ENCODE measurements at places on chromosomes 5 and 9.

DNA sequence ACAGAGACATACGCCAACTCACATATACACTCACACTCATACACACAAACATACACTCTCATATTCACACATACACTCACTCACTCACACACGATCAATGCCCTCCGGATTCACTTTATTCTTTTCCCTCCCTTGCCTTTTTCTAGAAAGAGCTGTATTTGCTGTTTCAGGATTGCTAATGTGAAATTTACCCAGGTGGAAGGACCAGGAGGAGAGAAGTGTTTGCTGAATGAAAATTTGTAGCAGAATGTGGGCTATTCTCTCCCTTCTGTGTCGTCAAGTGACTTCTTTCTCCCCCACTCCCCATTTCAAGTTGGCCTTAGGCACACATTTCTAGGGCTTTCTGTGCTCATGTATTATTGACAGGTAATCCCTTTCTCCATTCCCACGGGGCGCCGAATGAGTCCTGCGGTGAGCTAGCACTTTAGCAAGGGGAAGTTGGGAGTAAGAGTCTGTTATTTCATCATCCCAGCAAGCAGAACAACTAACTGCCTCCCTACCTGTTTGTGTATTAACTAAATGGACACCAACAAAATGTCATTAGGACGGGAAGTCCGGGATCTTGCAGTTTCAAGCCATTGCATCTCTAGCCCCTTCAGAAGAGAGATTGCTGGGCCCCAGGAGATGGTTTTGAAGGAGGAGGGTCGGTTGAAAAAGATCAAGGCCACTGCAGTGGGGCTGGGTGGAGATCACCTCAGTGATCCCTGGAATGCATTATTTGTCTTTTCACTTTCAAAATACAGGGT, 97.1 kb upstream of the TAF11L2 start:
- DNase-seq, result no peak

DNA sequence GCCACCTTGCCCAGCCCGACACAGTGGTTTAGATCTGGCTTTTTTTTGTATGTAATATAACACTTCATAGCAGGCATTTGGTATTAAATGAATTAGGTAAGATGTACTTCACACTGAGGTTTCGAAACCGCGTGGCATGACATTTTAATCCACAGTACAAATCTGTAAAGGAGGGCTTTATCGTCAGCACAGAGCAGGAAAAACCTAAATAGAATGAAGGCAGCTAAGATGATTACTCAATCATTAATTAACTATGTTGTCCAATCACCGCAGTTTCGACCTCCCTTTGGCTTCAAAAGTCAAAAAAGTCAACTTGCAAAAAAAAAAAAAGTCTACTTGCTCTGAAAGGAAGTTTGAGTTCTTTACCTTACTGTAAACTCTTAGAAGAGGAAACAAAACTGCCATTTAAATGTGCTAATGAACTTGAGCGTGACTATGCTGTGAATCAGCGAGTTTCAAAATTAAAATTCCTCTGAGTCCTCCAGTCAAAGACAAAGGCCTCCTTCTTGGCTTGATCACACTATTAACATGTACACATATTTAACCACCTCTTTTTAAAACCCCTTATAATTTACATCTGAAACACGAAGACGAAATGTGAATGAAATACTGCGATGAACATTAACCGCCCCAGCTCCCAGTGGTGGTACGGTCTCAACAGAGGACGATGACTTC, 698 bp upstream of the SEC24A start:
- DNase-seq, result no peak

GRCh38 chr5:64693636-64694035, 3.3 kb downstream of the SHISAL2B start:
- DNase-seq, result no peak

DNA sequence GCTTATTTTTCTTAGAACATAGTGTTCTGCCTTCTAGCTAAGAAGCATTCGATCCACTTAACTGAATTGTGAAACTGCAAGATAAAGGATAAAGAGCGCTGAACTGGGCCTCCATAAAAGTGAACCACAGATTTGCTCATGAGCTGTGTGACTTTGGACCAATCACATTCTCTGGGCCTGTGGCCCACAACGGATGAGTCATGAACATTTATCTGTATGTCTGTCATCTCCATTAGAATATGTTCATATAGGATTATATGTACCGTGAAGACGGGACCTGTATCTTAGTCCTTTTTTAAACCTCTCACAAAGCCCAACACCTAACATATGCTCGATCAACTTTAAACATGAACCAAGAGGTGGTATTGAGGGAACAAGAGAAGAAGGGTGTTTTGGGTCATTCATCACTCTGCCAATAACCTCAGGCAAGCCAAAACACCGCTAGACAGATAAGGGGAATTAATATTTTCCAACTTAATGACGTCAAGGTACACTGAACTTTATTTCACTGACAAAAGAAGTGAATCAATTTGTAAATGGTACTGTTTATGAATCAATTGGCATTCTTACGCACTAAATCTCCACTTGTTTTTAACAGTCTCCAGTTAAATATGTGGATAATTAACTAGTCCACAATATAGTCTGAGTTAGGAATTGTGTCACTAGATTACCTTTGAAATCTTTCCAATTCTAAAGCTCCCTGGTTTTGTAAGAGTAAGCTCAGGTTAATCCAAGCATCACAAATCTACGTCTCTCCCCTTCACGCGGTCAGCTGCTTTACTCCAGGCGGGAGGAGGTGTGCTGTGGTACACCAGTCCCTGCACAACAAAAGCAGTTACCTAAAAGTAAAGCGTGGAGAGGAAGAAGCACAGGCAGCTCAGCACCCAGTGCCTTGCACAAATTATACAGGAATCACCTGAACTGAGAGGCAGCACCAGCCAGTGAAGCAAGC, 1.6 kb downstream of the TMEM245 start:
- no peak for DNase-seq

DNA sequence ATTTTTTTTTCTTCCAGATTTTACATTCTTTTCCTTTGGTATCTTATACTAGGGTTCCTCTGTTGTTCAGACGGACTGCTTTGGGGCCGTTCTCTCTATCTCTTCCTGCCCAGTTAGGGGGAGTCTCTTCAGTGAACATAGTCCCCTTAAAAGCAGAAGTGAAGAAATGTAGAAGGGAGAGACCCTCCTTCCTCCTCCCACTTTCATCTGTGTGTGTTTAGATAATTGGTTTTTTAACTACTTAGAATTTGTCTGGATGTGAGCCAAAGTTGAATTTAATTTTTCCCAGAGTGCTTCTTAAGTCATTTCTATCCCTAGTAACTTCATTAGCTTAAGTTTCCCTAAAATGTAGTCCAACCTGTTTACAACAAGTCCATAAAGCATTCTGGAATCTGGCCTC, 167.5 kb downstream of the HACD4 start:
- DNase-seq, result no peak

GRCh38 chr5:119439140-119439631, 13.1 kb upstream of the HSD17B4 start:
- no peak for DNase-seq

DNA sequence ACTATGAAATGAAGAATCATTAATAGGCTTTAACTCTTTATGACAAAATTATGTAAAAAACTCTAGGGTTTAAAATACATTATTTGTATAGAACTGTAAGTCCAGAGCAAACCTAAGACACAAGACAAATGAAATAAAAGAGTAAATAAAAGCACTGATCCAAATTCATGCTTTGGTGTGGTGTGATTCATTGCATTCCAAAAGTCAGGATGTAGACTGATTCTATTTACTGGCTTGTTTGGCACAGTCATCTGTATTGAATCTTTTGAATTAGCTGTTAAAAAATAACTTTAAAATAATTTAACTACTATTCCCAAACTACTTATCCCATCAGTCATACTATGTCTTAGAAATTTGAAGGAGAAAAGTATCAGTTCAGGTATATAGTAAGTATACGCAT, 31.1 kb downstream of the IL4 start:
- no peak for DNase-seq

- DNase-seq, result no peak
Observed at GRCh38 chr9:105069696-105070095, 141.7 kb upstream of the ABCA1 start.

GRCh38 chr5:141349917-141350619, at the start of gene PCDHGB1:
Gene PCDHGB1 (plus strand): TSS chr5:141350099. CDS start chr5:141350261, 162 bp downstream.
- peak; percentile 31 for DNase-seq

- DNase-seq, result no peak
Observed at GRCh38 chr5:168842571-168843205, 263.5 kb upstream of the PANK3 start.

DNA sequence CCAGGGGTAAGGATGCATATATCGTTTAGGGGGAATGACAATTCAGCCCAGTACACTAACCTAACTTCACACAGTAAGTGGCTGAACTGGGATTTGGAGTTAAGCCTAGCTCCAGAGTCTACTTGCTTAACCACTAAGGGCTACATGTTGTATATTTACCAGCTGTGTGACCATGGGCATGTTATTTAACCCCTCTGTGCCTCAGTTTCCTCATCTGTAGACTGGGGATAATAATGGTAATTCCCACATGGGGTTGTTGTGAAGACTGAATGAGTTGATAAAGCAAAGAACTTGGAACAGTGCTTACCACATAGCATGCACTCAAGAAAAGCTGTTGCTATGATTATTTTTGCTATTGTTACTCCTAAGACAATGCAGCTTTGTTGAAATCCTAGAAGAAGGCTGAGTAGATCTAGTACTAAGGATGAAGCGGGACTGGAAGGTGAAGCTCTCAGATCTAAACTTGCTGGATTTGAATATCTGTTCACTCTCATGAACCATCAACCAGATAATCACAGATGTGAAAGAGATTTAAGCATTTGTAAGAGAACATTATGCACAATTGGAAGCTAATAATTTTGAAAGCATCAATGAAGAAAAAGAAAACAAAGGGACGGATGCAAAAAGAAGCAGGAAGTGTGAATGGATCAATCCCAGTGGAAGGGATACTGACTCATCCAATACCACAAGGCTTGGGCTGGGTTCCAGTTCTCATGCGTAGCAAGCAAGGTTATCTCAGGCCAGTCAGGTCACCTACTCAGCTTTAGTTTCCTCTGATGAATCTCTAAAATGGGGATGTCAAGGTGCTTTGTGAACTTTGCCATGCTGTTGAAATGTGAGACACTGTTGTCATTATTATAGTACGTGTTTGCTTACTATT, 78.5 kb upstream of the TBC1D2 start:
- DNase-seq, result no peak
